ENCODE measurements at places on chromosomes 5 and 9.
A peak's percentile ranks its signal among the peaks of the same experiment; 100 is the strongest.

GRCh38 chr9:79116709-79117108 lies 455.1 kb upstream of the TLE4 start:
- DNase-seq, result no peak

DNA sequence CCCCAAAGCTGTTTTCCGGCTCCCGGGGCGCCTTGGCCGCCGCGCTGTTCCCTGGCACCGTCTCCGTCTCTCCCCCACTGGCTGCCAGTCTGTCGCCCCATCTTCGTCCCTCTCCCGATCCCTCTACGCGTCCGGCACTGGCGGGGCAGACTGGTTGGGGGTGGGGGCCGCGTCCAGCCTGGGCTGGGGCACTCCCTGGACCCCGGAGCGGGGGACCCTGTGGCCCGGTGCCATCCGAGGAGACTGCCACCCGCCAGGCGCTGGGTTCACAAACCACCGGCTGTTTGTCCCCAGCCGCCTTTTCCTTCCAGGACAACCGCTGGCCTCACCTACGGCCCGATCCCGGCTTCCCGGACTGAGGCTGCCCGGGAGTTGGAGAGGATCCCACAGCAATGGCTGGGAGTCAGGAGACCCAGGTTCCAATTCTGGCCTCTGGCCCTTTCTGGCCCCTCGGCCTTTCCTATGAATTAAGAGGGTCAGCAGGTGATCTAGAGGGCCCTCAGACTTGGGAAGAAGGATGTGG lies 1.0 kb upstream of the FIBCD1 start:
- DNase-seq, result no peak

- no peak for DNase-seq
These were observed 8.6 kb downstream of the GBGT1 start for GRCh38 chr9:133155156-133155555.

- DNase-seq, result peak; percentile 43
These were observed 1485.7 kb upstream of the CDH9 start for GRCh38 chr5:28523888-28524635.

DNA sequence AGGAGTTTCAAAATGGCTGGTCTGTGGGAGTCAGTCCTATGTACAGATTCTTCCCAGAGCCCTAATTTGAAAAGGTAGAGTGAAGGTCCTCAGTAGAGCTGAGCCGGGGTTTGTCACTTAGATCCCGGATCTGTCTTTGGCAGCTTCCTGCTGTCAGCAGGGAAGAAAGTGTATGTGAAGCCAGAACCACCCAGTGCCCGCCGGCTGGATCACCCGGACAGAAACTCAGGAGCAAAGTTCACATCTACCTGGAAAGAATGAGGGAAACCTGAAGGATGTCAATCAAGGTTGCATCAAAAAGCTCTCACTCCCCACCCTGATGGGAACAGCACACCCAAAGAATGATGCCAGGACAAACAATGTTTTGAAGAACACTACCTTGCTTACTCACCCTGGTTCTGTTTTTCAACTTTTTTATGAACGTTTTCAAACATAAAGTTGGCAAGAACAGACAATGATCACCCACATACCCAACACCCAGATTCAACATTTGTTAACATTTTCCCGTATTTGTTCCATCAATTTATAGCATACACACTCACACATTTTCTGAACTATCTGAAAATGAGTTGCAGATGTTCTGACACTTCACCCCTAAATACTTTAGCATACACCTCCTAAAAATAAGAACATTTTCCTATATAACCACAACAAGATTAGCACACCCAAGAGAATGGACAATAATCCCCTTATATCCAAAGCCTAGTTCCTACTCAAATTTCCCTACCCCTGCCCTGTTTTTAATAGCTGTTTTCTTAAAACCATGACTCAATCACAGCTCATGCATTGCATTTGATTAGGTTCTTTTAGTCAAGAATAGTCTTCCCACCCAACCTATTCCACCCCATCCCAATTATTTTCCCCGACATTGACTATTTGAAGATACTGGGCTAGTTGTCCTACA lies 133.9 kb downstream of the LHFPL2 start:
- DNase-seq, result no peak

GRCh38 chr5:84715091-84715490 lies 330.4 kb upstream of the EDIL3 start:
- no peak for DNase-seq

DNA sequence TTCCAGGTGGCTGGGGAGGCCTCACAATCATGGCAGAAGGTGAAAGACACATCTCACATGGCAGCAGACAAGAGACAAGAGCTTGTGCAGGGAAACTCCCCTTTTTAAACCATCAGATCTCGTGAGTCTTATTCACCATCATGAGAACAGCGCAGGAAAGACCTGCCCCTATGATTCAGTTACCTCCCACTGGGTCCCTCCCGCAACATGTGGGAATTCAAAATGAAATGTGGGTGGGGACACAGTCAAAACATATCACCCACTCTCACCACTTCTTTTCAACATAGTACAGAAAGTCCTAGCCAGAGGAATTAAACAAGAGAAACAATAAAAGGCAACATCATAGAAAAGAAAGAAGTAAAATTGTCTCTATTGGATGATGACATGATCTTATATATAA lies 223.4 kb upstream of the SLC24A2 start:
- DNase-seq, result no peak

DNA sequence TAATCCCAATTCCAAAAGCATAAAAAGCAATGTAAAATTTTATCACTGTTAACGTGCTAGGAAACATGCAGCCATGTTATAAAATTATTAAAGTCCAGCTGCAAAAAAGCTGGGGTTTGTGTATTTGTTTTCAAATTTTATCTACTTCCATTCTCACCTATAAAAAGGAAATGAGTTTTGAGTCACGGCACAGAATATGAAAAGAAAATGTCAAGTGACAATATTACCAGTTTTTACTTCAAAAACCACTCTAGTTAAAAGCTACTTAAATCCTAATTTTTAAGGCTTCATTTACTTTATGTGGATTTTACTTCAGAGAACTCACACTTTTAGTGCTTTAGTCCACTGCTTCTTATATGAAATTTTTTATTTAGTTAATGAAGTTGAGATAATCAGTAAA lies 72.7 kb upstream of the IFNE start:
- no peak for DNase-seq

DNA sequence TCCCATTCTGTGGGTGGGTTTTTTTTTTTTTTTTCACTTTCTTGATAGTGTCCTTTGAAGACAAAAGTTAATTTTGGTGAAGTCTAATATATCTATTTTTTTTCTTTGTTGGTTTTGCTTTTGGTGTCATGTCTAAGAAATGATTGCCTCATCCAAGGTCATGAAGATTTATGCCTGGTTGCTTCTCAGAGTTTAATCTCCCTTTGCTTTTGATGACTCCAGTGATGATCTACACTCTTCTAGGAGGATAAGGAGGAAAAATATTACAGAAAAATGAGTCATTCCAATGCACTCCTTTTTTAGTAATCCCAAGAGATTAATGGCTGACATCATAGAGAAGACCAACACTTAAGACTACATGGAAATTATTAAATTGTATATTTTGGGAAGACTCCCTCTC lies 79.7 kb upstream of the ICE1 start:
- peak; percentile 80 for DNase-seq

DNA sequence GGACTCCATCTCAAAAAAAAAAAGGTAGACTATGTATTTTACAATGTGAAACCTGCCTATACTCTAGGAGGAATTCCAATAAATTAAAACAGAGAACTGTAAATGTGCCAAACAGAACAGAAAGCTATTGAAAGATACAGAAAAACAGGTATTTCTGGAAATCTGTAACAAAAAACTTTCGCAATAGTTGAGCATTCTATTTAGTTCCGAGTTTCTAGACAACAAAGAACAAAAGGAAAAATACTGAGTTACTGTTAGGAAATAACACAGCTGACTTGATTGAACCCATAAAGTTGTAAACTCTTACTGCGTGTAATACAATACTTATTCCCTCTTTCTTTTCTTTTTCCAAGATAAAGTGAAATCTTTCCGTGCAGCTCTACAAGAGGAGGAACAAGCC lies 18.6 kb downstream of the DIMT1 start:
- no peak for DNase-seq

DNA sequence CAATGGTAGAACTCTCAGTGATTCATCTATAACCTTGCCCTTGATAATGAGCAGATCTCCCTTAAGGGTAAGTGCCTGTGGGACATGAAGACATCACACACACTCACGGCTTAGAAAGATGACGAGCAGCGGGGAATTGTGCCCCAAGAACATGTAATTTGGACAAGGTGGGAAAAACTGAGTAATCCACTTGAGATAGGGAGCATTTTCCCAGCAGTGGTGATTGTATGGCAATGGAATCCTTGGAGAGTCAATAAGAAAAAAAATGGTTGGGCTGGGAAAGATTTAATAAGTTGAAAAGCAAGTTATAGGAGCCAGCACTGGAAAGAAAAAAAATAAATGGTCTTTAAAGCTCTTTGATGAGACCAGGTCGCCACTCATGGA lies 193.1 kb downstream of the GLIS3 start:
- DNase-seq, result no peak

Measured in HTR-8/SVneo (cell line).